Amniotic epithelial cell (primary cell): ENCODE measurements at places on chromosomes 5 and 9.
A peak's percentile ranks its signal among the peaks of the same experiment; 100 is the strongest.

GRCh38 chr9:96436063-96436455 lies 13.9 kb upstream of the HABP4 start:
- DNase-seq, result peak; percentile 14

DNA sequence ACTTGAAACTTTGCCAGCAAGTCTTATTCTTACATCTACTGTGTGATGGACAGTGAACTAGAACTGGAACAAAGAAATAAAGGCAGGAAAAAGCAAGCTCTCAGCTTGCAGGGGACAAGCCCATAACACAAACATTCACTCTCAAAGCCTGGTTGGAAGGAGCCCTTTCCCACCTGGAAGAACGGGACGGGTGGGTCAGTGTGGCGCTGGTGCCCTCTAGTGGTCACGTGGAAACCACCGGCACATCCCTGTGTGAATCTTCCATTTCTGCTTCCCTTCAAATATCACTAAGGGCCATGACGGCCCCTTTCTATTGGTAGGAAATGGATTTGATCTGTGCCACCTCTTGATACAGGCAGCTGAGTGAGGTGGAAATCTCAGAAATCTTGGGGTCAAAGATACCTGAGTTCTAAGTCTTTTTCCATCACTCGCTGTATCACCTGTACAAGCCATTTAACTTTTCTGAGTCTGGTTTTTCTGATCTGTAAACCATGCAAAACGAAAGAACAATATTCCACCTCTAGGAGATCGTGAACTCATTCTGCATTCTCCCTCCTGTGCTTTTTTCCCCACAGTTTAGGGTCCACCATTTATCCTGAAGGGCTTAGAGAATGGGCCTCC lies 211.6 kb downstream of the MSX2 start:
- peak; percentile 7 for DNase-seq

DNA sequence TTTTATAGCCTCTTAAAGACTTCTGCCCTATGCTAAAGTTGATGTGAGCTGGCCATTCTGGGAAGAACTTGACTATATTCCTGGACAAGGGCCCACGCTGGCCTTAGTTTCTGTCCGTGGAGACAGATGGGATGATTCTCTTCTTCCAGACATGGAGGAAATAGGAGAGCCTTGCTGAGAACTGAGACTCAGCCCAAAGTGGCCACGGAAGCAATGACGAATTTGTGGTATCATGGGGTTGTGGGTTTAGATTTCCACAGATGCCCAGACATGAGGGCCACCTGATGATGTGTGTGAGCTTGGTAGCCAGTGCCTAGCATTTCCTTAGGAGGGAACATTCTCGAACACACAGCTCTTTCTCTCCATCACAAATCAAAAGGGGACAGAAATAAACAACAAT lies 309.1 kb downstream of the NSG2 start:
- DNase-seq, result no peak

GRCh38 chr9:38689678-38690077 lies 30.3 kb downstream of the FAM240B start:
- peak; percentile 40 for DNase-seq

GRCh38 chr5:140011297-140011802 lies 31.7 kb downstream of the NRG2 start:
- DNase-seq, result peak; percentile 57

GRCh38 chr5:163467682-163468081 lies 7.2 kb downstream of the HMMR start:
- no peak for DNase-seq

DNA sequence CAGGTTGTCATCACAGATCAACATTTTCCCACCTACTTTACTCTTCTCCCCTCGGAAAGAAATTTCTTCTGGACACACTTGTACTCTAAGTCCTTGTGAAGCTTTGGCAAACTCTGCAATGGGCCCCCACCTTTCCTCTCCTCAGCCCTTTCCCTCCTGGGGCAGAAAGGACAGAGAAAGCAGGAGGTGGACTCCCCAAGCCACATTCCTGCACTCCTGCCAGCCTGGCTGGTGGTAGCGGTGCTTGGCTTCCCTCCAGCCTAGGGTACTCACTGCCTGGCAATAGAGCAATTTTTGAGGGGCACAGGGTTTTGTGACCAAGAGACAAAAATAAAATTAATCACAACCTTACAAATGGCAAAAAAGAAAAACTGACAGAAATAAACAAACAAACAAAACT lies 451.4 kb downstream of the ZSWIM6 start:
- no peak for DNase-seq

- DNase-seq, result no peak
Measured at GRCh38 chr5:109819878-109820277, 130.2 kb downstream of the MAN2A1 start.

DNA sequence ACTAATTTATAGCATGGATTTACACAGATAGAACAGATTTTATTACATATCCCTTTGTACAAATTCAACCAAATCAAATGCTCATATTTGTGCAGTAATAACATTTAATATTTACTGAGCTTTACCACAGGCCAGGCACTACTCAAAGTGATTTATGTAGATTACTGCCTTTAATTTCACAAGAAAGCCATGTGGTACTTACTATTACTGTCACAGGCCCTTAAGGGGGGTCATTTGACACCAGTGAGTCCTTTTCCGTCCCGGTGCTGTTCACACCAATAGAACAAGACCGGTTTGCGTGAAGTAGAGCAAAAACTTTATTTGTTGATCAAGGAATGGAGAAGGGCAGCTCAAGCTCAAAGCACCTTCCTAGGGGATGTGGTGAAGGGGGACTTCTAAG lies 308.5 kb upstream of the KCNN2 start:
- DNase-seq, result no peak

GRCh38 chr9:126668058-126668457 lies 54.3 kb downstream of the LMX1B start:
- no peak for DNase-seq

DNA sequence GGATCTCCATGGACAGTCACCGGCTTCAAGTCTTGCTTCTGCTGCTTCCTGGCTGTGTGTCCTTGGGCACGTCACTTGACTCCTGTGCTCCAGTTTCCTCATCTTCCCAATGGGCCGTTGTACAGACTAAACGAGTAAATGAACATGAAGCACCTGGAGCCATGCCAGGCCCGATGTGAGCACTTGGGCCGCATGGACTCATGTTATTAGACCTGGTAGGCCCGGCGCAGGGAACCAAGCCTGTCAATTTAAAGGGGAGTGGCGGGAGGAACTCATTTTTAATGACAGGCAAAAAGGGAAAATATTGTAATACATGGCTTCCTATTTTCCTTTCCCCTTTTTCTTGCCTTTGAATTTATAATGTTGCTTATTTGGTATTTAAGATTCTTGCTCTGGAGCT lies 47.5 kb downstream of the TENT4A start:
- no peak for DNase-seq

DNA sequence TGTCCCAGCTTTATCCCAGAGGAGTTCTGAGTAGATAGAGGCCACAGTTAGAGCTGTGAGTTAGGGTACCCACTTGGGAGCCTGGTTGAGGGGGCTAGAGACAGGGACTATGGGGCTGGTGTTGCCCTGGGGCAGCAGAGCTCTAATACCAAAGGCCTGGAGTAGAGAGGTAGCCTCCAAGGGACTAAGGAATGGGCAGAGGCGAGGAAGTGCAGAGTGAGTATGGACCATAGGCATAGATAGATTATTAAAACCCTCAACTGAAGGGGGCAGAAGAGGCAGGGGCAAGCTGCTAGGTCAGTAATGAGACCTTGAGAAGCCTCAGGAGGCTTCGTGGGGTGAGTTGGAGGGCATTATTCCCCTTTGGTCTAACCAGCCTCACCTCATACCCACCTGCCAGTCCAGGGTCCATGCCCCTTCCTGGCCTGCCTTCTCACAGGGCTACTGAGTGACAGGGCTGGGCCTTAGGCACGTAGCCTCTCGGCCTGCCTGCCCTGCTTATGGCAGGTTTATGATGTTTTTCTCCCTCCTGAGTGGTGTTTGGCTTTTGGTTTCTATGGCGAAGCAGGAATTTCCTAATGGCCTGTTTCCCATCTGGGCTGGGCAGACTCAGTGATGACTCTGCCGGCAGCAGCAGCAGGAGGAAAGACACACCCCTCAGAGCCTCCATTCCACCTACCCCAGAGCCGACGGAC lies 8.0 kb downstream of the PDLIM4 start:
- peak; percentile 97 for DNase-seq

DNA sequence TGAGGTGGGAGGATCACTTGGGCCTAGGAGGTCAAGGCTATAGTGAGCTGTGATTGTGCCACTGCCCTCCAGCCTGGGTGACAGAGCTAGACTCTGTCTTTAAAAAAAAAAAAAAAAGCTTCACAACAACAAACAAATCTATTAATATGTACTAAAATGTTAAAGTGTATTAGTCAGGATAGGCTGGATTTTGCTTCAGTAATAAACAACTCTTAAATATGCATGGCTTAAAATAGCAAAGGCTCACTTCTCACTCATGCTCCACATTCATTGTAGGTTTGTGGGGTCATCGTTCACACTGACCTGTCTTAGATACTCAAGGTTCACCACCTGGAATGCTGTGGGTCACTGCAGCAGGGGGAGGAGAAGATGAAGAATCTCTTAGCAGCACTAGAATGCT lies 33.8 kb upstream of the COL15A1 start:
- DNase-seq, result no peak

- peak; percentile 18 for DNase-seq
Measured at GRCh38 chr9:2597483-2597882, 24.1 kb upstream of the VLDLR start.

DNA sequence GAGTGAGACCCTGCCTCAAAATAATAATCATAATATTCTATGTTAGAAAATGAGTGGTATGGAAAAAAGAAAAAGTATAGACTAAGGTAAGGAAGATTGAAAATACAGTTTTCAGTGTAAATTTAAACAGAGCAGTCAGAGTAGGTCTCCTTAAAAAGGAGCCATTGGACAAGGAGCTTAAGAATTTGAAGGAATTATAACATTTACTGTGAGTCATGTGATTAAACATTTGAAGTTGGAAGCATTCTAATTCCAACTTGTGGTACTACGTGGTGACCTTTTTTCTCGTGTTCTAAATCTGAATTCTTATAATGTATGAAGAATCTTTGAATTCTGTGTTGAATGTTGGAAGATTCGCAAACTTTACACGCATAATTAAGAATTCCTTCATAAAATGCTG lies 39.3 kb upstream of the TMEM171 start:
- DNase-seq, result no peak

- DNase-seq, result peak; percentile 56
Measured at GRCh38 chr5:73454379-73455036, 5.9 kb upstream of the FOXD1 start.

DNA sequence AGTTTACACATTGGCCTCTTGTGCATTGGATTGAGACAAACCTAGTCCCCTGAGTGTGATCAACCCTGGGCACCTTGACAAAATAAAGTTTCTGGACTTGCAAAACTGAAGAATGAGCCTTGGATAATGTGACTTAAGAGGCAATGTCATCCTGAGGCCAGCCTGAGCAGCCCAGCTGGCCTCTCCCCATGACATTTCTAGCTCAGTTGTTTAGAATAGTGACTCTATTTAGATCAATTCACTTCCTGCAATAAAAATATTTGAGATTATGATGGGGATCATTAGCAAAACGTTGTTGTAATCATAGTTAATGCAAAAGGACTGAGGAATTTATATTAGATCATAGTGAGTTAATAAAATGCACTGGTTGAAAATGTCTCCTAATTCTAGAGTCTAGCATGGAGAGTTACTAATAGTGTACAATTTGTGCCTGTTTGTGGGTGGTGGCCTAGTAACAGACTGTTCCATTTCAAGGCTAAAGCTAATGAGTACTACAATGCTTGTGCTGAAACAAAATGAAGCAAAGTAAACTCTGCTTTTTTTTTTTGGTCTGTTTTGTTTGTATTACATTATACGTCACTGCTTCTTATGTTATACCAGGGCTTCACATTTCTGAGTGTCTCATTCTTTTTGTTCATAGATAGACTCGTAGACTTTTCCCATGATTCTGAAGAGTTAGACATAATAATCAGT lies 10.9 kb upstream of the RHOBTB3 start:
- no peak for DNase-seq

DNA sequence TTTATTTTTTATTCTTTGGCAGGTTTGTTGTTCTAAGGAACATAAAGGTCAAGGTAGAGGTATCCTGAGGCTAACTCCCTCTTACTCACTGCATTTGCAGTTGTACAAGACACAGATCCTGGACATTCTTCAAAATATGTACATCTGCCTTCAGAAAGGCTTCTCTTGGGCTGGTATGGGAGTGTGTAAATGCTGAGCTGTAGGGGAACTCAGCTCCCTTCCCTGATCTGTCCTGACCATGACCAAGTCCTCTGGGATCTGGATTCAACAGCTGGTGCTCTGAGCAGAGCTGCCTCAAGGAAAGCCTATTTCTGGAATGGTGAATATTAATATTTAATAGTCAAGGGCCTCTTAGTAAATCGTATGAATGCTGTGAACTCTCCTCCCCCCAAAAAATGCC lies 117.4 kb downstream of the PRKACG start:
- DNase-seq, result no peak

DNA sequence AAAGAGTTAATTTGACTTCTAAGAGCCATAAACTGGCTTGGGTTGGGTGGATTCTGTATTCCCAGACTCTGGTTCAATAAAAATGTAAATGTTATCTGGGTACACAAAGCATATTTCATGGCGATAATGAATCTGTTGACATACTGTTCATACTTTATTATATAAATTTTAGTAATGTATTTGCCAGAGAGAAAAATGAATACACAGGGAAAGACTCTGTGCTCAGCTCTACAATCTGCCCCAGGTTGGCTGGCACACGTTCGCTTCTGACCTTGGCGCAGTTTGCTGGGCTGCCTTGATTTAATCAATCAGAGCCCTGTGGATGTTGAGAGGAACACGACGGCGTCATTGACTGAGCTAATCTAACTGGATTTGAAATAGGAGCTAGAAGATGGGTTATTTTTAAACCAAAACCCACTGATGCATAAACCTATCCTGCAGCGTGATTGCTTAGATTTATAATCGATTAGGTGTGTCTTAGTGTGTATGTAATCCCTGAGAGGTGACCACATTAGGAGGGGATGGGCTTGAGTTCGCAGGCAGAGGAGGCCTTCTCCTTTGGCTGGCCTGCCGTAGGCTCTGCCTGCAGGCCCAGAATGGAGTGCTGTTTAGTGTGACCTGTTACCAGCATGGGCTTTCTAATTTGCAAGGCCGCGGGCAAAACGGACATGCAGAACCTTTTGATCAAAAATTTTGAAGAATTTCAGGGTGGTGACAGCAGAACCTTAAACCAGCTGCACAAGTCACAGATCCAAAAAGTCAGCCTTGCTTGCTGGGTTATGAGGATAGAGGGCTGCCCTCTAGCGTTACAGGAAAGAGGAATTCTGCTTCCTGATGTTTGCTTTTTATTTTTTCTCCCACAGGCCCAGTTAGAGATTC lies 3.9 kb upstream of the ADCY2 start:
- DNase-seq, result no peak

DNA sequence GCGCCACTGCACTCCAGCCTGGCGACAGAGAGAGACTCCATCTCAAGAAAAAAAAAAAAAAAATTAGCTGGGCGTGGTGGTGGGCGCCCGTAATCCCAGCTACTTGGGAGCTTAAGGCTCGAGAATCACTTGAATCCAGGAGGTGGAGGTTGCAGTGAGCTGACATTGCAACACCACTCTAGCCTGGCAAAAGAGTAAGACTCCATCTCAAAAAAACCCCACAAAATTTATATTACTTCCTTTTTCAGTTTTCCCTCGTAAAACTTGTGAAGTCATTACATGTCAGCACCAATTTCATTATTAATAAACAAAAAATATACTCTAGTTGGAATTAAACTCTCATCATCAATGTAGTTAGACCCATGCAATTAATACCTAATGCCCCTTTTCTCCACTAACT lies 43.9 kb downstream of the SHLD3 start:
- DNase-seq, result no peak
